ENCODE measurements at places on chromosomes 16 and 17.

- DNase-seq: no peak
Measured at GRCh38 chr16:80323187-80323807, 217.5 kb upstream of the DYNLRB2 start.

- peak; percentile 78 for DNase-seq
Measured at GRCh38 chr17:79258041-79258440, 183.4 kb downstream of the ENGASE start.

GRCh38 chr17:3960764-3961163, 3.5 kb downstream of the ATP2A3 start:
- no peak for DNase-seq

GRCh38 chr17:920190-920589, 59.4 kb downstream of the NXN start:
- no peak for DNase-seq

GRCh38 chr17:79282294-79282693, 207.7 kb downstream of the ENGASE start:
- DNase-seq: no peak

DNA sequence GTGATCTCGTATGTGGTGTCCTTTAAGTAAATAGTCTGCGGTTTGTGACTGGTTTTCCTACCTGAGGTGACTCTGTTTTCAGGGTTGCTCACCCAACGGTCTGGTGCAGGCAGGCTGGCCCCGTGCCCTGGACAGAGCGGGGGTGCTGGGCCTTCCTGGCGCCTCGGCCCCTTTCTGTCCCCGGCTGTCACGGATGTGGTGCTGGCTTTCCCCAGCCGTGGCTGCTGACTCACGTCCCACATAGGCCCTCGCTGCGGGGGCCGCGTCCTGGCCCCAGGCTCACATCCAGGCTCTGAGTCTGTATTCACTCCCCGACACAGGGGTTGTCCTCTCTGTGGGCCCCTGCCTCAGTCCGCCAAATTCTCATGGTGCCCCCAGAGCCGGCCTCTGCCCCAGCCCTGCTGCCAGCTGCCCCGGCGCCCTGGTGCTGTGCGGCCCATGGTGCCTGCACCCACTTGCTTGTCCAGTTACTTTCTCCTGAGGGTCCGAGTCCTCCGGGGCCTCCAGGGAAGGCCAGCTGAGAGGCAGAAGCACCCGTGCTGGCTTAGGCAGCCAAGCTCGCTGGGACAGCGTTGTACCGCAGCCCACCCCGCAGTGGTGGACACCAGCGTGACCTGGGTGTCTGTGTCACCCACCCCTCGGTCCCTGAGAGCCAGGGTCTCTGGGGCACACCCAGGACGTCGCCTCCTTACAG, 5.9 kb downstream of the CHMP6 start:
- peak; percentile 2 for DNase-seq

- no peak for DNase-seq
Measured at GRCh38 chr16:82056550-82056896, 21.5 kb downstream of the HSD17B2 start.

- DNase-seq: no peak
Measured at GRCh38 chr16:56615353-56615752, 7.0 kb downstream of the MT2A start.

GRCh38 chr17:62206550-62206949, 141.5 kb upstream of the MED13 start:
- DNase-seq: no peak

DNA sequence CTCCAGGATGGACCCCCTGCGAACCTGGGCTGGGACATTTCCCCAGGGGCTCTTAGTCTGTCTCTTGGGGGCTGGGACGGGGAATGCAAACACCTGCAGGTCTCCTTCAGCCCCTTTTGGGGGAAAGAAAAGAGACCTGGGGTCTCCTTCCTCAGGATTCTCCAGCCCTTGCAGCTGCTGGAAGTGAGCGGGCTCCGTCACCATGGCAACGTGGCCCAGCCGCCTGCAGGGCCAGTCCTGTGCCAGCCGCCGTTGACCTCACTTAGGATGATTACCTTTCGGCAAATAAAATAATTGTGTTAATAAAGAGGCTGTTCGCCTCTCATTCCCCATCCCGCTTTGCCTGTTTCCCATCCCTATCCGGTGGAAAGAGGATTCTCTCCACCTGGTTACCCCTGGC, 25.7 kb downstream of the MRM1 start:
- no peak for DNase-seq

Measured in muscle of leg (tissue), 16 donors.